Ammon's horn (tissue), 1 donor: ENCODE measurements at places on chromosomes 4 and X.
A peak's percentile ranks its signal among the peaks of the same experiment; 100 is the strongest.

DNA sequence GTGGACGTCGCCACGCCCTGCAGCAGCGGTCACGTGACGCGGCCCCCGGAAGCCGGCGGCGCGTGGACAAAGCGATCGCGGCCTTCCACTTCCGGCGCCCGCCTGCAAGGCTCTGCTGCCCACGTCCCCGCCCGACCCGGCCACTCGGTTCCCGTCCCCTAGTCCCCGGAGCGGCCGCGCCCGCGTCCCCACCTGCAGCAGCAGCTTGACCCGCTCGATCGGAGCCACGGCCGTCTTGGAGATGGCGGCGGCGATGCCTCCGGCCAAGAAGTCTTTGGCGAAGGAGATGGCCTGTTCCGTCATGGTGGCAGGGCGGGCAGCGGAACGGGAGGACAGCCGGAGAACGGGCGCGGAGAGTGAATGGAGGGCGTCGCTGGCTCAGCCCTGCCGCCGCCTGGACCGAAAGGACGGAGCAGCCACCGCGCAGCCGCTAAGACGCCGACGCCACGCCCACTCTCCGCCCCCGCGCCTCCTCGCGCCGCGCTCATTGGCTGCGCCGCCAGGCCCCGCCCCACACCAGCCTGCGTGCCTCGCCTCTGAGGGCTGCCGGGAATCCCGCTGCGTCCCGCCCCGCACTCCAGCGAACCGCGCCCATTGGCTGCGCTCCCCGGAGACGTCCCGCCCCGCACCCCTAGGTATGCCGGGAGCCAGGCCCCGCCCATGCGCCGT, at the start of gene SLC25A6:
SLC25A6 (minus strand) TSS at position 407 of the 669 bp plus-strand sequence; CDS start at position 303, 104 bp downstream.
- peak; percentile 99 for DNase-seq

GRCh38 chr4:99430106-99430505, 5.0 kb downstream of the ADH7 start:
- DNase-seq: no peak

- DNase-seq: no peak
Measured at GRCh38 chr4:75371915-75372314, 142.3 kb downstream of the RCHY1 start.

DNA sequence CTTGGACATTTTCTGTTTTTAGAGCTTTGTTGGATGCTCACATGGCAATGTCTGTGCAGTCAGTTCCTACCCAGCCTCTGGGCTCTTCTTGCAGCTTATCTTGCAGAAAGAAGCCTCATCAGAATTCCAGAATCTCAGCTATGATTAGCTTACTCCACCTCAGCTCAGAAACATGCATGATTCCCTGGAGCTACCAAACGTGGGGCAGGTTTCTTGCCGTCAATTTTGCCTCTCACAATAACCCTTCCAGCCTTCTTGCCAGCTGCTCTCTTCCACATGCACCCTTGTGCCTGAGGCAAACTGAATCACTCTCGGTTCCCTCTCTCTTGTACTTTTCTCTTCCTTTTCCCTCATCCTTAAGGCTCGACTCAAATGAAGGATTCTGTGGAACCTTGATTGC, 141.4 kb downstream of the PTTG2 start:
- no peak for DNase-seq

- no peak for DNase-seq
Measured at GRCh38 chr4:133550436-133550835, 401.3 kb downstream of the PCDH10 start.

DNA sequence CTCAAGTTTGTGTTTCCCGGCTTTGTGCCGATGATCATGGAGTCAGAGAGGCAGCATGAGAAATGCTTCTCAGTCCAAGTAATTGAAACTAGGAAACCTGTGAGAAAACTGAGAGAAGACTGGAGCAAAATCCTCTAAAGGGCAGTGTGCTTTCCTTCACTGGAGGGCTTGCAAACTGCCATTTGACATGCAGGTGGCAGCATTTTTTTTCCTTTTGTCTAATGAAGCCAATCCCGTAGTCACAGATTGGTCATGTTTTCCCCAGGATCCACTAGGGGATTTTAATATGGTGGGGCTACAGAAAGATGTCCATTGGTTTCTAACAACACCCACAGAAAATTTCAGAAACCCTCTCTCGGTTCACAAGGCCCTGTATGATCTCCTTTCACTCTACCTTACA, 117.4 kb upstream of the NUDT10 start:
- DNase-seq: no peak

GRCh38 chr4:176011529-176011928, 54.1 kb upstream of the WDR17 start:
- DNase-seq: no peak

GRCh38 chr4:55754754-55755350, 64.7 kb upstream of the EXOC1L start:
- DNase-seq: no peak

DNA sequence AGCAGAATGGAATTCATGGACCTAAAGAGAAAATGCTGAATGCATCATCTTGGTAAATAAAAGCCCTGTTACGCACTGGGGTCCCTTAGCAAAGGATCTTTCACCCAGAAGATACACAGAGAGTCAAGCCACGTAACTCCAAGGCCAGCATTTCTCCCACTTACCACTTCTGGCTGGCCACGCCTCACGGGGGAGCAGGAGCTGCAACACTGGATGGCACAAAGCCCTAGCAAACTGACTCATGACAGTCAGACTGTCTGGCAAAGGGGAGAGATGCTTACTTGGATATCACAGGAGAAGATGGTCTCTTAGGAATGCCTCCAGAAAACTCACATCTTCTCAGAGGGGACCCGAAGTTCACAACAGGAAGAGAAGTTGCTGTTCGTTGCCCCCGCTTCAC, 51.4 kb upstream of the BCLAF3 start:
- peak; percentile 27 for DNase-seq

DNA sequence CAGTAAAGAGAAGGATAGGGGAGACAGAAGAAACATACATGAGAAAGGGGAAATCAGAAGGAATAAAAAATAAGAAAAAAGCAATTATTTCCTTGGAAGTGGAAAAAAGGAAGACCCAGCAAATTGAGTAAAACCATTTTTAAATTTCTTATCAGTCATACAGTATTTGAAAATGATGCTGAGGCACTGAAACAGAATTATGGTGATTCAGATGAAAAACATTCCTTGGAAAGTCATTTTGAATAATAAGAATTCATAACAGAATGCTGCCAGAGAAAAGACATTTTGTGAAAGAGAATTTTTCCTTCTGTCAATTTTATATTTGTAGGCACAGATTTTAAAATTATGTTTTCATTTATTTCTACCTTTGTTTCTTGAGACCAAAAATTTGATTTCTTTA, 895.5 kb upstream of the EPHA5 start:
- DNase-seq: no peak

DNA sequence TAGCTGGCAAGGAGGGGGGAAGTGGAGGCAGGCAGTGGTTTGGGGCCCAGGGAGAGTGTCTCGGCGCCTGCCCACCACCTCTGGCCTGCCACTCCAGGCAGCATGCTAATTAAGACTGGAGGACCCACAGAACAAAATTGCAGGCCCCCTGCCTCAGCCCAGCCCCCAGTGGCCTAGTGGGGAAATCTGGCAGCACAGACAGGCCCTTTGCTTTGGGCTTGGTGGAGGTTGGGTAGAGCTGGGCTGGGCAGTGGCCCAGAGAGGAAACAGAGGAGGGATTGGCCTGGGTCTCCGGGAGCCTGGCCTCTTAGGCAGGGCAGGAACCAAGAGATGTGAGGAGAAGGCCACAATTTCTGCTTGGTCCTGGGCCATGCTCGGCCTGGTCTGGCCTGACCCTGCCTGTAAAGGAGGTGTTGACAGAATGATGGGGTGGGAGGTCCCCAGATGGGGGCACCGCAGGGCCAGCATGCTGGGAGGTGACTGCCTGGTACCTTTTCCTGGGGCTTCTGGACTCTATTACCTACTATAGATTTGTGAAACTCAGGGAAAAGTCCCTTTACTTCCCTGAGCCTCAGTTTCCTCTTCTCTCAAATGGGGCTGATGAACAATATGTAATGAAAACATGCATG, 92.4 kb upstream of the PJA1 start:
- peak; percentile 7 for DNase-seq

- peak; percentile 35 for DNase-seq
Measured at GRCh38 chr4:86421461-86421860, 61.6 kb upstream of the MAPK10 start.

DNA sequence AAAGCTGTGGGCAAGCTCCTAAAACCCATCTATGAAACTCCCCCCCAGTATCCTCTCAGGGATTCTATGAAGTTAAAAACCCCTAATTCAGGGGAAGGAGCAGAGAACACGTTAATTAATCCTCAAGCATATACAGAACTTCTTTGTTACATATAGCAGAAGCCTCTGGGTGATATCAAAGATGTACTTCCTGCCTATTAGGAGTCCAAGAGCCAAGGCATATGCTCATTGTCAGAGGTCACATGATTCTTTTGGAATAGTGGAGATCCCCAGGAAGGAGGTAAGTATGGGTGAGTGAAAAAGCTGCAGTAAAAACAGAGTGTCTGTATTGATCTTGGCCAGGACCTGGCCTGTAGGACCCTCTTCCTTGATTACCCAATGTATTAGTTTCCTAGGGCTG, 2.9 kb upstream of the SPARCL1 start:
- DNase-seq: no peak

GRCh38 chr4:151854731-151855130, 93.9 kb upstream of the GATB start:
- no peak for DNase-seq

DNA sequence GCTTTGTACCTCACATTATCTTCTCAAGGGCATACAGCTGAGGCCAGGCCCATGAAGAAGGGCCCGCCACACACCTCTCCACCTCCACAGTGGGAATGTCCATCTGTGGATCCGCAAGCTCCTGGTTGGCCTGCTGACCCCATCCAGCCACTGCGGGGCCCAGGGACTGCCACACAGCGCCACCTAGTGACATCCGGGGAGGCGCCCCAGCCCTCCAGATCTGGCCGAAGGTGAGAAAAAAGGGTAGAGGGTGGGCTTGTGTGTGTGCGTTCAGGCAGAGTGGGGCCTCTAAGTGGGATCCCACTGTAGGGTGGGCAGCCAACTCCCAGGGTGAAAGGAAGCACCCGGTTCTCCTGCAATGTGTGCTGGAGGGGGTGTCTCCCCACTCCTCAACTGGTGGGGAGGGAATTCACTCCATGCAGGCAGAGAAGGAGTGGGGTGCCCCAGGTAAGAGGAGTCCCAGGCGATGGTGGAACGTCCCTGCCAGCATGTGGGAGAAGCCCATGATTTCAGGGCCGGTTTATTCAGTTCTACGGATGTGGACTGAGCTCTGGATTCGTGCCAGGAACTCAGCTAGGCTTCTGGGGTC, 117.3 kb downstream of the ENPP6 start:
- DNase-seq: peak; percentile 59

GRCh38 chr4:88573995-88574394, 18.3 kb upstream of the HERC3 start:
- DNase-seq: no peak

GRCh38 chr4:166182145-166182544, 309.1 kb downstream of the TLL1 start:
- no peak for DNase-seq

DNA sequence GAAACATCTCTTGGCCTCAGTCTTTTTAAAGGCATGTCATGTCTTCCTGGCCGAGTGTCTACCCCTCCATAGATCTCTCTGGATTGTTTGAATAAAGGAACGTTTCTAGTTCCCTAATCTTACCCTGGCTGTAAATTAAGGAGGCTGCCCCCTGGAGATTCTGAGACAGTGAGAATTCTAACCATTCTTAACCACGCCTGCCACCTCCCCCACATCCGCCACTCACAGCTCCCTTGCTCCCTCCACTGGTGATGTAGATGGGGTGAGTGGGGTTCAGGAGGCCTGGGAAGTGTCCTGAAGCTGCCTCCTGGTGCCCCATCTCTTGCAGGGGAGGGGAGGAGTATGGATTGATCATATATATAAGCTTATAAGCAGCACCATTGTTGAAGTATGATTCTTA, 48.0 kb upstream of the TRIM2 start:
- DNase-seq: no peak

- DNase-seq: no peak
Measured at GRCh38 chr4:101014417-101014816, 332.9 kb downstream of the PPP3CA start.

GRCh38 chrX:103343105-103343504, 13.1 kb downstream of the TCEAL7 start:
- DNase-seq: peak; percentile 37

GRCh38 chrX:105564501-105564900, 257.8 kb upstream of the NRK start:
- no peak for DNase-seq

- DNase-seq: no peak
Measured at GRCh38 chr4:1722551-1723118, 1.3 kb downstream of the TACC3 start.

- DNase-seq: no peak
Measured at GRCh38 chr4:93983140-93983539, 154.6 kb downstream of the ATOH1 start.

DNA sequence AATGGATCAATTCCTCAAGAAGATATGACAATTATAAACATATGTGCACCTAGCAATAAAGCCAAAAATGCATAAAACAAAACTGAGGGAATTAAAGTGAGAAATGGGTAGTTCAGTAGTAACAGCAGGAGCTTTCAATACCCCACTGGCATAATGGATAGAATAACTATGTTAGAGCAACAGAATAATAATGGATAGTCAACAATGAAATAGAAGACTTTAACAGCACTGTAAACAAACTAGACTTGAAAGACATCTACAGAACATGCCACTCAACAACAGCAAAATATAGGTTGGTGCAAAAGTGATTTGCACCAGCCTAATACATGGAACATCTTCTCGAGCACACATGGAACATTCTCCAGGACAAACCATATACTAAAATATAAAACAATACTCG, 20.0 kb upstream of the MBNL3 start:
- DNase-seq: no peak

GRCh38 chr4:163303069-163303468, 29.3 kb downstream of the NPY1R start:
- DNase-seq: no peak

GRCh38 chr4:182190306-182190705, 52.9 kb upstream of the TENM3 start:
- DNase-seq: no peak

- no peak for DNase-seq
Measured at GRCh38 chr4:84800256-84800655, 166.2 kb downstream of the WDFY3 start.

GRCh38 chrX:110026099-110026844, 23.4 kb downstream of the TMEM164 start:
- no peak for DNase-seq

DNA sequence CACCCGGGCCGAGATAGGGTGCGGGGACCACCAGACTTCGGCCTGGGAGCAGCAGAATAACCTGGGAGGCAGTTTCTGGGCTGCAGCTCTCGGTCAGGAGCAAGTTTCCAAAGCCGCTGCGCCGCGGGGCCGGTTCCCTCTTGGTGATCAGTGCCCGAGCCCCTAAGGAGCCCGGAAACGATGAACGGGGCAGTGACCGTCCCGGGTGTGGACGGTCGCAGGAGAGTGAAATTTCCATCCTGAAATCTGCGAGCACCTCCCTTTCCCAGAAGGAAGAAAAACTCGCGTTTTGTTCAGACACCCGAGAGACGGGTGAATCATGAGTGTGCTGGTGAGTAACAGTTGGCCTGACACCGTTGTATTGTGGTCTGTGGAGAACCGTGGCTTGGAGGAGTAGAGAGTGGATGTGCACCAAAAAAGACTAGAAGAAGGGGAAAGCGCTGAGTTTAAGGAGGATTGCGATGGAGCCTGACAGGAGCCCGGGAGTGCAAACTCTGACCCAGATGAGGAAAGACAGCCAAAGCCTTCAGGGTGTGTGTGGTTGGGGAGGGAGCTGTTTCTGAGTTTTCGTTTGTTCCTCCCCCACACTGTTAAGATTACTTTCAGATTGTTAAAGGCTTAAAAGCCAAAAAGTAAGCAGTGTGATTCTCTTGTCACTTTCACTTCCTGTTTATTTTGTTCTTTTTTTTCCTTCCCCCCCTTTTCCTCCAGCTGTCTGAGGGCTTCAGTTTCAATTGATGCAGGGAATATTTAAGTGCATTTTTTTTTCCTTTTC, 828 bp downstream of the MCUB start:
- DNase-seq: peak; percentile 29

- no peak for DNase-seq
Measured at GRCh38 chr4:148443512-148444295, 1.5 kb upstream of the NR3C2 start.
